ENCODE measurements at places on chromosomes 2 and 18.

DNA sequence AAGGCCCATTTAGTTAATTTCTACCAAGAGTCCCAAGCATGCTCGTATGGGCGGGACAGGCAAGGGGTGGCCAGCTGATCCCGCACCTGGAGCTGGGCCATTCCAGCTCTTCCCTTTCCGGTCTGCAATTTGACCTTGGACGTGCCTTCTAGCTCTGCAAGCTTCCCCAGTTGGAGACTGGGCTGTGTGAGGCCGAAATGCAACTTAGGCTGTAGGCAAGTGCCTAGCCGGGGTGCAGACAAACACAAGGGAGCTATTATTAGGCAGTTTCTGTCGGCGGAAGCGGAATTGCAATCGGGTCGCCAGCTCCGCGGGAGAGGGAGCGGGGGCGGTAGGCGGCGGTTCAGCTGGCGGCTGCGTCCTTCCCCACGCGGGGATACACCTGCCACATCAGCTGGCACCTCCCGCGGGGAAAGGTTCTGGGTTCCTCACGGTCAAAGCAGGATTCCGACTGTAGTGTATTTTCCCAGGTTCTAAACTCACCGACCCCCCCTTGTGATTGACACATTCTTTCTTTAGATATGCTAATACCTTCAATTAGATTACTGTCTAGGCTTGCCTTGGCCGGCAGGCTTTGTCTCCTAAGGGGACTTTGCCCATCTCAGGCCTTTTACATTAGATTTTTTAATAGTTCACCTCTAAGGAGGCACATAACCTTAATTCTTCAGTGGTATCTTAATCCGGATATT lies 17.1 kb upstream of the ZNF532 start:
- DNase-seq, result peak; percentile 58

DNA sequence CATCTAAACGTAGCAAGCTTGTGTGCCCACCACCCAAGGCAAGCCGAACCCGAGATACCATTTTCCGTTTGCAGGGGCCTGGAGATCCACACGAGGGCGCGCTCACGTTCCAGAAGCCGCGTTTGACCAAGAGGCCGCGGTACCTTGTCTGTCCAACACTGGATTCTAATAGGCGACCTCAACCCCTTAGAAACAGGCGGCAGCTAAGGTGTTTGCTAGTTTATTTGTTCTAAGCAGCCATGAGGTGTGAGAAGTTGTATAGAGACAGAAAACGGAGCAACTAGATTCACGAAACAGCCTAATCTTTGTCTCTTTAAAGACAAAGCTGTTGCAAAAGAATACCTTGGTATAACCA lies 4.2 kb downstream of the HOXD11 start:
- DNase-seq, result peak; percentile 41

DNA sequence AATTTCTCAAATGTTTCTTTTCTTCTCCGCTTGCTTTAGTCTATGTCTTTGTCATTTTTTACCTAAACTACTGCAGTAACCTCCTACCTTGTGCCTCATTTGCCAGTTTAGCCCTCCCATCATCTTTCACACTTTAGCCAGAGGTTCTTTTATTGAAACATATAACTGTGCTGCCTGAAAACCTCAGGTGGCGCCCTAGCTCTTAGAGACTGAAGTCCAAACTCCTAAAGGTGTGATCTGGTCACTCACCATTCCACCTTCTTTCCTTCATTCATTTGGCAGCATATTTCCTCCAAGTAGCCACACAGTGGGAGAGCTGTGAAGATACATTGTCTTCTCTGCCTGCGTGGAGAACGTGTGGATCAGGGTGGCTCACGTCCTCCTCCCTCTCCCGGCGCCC lies 98.2 kb upstream of the MAPRE2 start:
- no peak for DNase-seq

GRCh38 chr2:40480073-40480472 lies 28.2 kb upstream of the SLC8A1 start:
- DNase-seq, result no peak

- peak; percentile 68 for DNase-seq
Measured at GRCh38 chr2:134739879-134740301, 21.1 kb upstream of the TMEM163 start.

GRCh38 chr2:238445409-238446190 lies 18.9 kb downstream of the ASB1 start:
- no peak for DNase-seq

- DNase-seq, result no peak
Measured at GRCh38 chr2:205483095-205483494, 199.2 kb upstream of the NRP2 start.

DNA sequence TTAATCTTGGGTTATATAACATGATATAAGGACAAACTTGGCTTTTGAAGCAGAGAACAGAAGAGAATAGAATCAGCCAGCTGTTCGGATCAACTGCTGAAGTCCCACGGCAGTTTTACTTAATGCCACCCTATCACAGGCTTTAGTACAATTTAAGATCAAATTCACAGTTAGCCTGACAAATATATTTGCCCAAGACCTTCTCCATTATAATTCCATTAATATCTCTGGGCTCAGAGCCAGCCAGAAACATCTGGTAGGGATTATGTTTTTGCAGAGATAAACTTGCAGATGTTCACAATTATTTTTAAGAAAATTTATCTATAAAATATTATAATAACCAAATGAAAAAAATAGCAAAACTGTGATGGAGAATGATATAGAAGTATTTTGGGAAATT lies 381.4 kb downstream of the RAD51AP2 start:
- DNase-seq, result no peak

DNA sequence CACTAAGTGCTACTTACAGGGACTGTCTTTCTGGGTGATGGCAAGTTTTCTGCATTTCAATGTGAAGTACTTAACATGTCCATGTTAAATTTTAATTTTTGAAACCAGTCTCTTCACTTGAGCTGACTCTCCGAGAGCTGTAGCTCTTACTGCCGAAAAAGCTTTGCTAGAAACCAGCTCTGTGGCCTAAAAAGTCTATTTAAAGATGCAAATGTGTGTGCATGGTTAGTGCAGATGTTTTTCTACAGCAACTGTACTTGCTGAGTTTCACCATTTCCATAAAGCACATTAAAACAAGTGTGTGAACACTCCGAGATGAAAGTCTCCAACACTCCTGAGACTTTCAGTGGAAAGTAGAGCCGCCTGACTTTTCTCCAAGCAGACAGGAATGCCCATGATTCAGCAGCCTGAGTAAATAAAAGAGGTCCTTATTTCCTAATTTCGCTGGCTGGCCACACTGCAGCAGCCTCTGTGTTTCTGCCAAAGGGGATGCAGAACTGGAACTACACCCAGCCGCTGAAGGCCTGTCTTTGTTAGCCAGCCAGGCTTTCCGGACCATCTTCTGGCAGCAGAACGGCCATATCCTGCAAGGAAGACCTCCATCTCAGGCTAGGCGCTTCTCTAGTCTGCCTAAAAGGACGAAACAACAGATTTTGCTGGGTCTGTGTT lies 121.2 kb downstream of the ZNF521 start:
- no peak for DNase-seq

DNA sequence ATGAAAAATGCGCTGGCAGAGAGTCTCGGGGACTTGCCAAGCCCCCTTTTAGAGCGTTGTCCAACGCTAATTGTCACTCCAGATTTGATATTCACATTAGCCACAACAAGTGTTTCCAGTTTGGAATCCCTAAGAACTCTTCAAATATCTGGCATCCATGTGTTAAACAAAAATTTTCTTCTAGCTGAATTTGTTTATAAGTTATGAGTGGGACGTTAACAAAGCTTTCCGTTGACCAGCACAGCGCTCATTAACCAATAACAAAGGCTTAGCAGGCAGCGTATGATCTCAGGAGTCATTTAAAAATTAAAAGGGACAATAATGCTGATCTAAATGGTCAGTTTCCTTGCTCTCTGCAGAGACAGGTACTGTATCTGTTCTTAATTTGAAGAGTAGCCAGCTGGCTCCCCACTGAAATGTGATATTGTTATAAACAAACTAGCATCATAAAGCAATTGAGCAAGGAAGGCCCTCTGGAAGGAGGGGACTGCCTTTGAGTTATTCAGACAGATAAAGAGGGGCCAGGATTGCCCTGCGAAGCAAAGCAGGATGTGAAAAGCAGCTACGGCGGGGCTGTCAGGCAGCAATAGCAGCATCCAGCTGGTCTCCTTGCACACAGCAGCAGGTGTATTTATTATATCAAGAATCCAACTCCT lies 337.2 kb upstream of the SALL3 start:
- DNase-seq, result no peak
